ENCODE measurements at places on chromosomes 3 and 15. TPM values are rescaled to one million over a fixed set of nuclear protein-coding genes. Genes with fewer than 3 reads are reported as not detected.

DNA sequence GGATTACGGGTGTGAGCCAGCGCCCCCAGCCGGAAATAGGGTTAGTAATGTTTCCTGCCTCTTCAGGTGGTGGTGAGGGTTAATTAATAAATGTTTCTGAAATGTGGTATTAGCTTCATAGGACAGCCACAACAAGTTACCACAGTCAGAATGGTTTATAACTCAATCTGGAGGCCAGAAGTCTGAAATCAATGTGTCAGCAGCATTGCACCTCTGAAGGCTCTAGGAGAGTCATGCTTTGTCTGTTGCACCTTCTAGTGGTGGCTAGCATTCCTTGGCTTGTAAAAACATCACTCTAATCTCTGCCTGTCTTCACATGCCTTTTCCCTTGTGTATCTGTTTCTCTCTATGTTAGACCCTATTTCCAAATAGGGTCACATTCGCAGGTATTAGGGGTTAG, 7.8 kb upstream of the RPSA start:
- DNase-seq: no peak

- DNase-seq: no peak
Measured at GRCh38 chr3:123884203-123884831, at the start of gene MYLK. MYLK (minus strand) TSS chr3:123884332; CDS start chr3:123793841, 90,491 bp downstream.

GRCh38 chr3:149267565-149267964, 45.9 kb upstream of the CP start:
- no peak for DNase-seq

Gene KBTBD13
- polyA plus RNA-seq: not detected

Gene CLEC3B
- polyA plus RNA-seq: not detected
